ENCODE measurements at places on chromosomes 6 and 20.

DNA sequence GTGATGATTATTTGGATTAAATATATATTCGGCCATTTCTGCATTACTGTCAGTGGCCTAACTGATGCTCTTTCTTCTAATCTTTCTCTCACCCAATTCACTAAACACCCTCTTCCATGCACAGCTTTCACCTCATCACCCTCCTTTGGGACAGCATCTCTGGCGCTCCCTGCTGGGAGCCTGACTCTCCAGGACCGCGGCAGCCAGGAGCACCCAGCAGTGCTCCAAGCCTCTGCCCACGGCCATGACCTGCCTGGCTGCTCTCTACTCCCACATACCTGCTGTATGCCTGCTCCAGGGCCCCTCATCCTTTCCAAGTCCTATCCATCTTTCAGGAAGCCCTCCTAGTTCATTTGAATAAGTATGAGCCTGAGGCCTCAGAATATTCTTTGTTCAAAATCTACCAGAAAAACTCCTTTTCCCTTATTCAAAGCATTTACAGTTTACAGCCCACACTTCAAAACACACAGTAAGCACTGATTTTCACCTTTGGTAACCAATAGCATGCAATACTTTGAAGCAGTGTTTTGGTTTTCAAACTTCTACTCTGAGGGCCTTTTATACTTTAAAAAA, 15.2 kb downstream of the CTCFL start:
- no peak for DNase-seq

- DNase-seq: peak; percentile 79
These were observed 71.4 kb upstream of the TULP1 start for GRCh38 chr6:35583893-35584688.

GRCh38 chr6:54772610-54773009, 74.0 kb upstream of the FAM83B start:
- no peak for DNase-seq

- DNase-seq: peak; percentile 78
These were observed 80.3 kb upstream of the CCDC28A start for GRCh38 chr6:138692978-138693909.

- peak; percentile 53 for DNase-seq
These were observed 567 bp downstream of the HS3ST5 start for GRCh38 chr6:114342086-114342825.

DNA sequence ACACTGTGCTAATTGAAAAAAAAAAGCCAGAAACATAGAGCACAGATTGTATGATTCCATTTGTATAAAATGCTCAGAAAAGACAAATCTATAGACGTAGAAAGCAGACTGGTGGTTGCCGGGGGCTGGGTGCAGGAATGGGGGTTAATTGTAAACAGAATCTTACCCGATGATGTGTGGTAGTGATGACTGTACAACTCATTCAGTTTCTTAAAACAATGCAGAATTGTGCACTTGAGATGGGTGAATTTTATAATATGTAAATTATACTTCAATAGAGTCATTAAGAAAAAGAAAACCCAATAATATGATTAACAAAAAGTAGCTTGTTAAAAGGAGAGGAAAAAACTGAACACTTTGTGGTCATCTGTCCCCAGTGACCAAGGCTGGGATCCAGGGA, 3.7 kb upstream of the MYLK4 start:
- no peak for DNase-seq

DNA sequence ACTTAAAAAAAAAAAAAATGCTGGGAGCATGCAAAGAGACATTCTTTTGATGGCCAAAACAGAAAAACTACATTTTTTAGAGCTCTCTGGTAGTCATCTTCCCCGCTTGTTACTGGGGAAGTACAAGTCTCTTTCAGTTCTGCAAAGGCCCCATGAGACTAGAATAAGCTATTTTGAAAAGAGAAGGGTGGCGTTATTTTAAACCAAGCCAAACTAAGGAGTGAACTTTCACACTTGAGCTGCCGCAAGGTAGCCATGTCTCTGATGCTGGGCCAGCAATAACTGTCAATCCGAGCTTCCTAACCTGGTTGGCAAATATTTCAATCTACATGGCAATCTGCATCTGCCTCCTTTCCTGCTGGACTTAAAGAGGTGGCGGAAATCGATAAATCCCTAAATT, 96.7 kb downstream of the L3MBTL3 start:
- no peak for DNase-seq

DNA sequence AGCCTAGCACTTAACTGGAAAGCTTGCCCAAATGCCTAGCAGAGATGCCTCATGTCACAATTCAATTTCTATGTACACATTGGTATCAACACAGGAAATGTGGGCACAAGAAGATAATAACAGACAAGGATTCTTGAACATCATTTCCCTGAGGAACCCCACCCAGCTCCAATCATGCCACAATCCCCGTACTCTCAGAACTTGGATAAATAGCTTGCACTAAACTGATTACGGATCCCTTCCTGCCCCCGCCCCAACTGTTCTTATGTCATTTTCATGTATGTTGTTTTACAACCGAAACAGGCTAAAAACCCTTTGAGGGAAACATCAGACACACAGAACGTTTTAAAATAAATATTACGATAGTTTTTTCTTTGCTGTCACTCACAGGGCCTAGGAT, 87.1 kb downstream of the BACH2 start:
- no peak for DNase-seq

GRCh38 chr20:45917790-45918141, 5.8 kb upstream of the PLTP start:
- no peak for DNase-seq

DNA sequence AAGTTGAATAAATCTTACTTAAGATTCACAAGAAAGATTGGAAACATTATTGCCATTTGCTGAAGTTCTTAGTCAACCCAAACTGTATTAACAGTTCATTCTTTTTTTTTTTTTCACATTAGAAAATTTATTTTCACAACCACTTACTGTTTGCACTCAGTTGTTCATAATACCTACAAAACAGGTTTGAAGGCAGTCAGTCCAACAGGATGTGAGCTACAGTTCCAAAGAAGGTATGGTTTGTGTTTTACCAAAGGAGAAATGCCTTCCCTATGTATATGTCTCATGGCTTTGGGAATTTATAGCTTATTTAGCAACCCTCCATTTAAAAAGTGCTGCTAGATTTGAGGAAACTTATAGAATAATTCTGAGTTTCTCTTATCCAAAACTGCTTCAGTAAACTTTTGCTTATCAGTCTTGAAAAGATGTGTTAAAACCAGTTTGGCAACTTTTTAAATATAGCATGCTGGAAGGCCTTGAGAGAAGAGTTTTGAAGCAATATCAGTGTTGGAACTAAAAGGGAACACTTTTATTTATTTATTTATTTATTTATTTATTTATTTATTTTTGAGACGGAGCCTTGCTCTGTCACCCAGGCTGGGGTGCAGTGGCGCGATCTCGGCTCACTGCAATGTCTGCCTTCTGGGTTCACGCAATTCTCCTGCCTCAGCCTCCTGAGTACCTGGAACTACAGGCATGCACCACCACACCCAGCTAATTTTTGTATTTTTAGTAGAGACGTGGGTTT, 46.8 kb upstream of the RREB1 start:
- no peak for DNase-seq

DNA sequence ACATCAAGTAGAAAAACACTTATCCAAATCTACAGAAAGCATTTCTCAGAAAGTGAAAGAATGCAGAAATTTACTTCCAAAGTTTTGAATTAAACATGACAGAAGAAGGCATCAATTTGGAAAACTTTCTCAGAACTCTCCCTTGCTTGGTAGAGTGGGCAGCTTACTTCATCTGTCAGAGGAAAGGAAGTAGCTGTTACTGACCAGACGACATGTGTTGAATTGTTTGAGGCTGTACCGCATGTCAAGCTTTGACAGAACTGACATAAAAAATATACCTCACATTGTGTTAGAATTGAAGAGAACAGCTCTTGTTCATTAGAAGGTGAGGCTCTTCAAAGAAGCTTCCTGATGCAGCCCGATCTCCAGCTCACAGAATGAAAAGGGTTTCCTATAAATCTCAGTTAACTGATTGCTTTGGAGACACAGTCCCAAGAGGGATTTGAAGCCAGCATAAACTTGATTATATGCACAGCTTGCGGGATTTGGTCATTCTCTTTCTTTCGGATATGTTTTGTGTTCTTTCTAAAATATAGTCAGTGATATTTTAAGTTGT, 190.7 kb downstream of the PLCB1 start:
- no peak for DNase-seq

DNA sequence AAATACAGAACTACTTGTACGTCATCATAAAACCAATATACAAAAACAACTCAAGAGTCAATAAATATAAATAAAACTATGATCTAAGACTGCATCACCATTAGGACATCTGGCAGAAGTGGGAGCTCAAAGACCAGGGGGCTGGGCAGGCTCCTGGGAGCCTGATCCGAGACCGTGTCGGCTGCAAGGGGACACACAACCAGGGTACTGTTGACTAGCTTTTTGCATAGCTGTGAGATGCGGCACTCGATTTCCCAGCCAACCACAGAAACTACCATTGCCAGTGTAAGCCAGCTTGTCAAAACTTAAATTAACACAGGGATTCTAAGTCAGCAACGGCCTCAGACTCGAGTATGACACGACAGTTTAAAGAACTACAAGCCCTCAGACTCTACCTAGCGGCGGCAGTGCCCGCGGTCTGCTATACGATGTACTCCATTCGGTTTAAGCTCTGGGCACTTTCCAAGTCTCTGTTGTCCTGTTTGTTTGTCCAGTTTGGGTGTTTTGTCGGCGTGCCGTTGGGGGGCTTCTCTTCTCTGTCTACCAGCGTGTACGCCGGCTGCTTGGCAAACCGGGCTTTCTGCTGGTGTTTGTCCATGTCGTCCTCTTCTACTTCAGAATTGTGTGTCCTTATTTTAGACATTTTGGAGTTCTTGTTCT, 34.6 kb downstream of the JAG1 start:
- DNase-seq: no peak

DNA sequence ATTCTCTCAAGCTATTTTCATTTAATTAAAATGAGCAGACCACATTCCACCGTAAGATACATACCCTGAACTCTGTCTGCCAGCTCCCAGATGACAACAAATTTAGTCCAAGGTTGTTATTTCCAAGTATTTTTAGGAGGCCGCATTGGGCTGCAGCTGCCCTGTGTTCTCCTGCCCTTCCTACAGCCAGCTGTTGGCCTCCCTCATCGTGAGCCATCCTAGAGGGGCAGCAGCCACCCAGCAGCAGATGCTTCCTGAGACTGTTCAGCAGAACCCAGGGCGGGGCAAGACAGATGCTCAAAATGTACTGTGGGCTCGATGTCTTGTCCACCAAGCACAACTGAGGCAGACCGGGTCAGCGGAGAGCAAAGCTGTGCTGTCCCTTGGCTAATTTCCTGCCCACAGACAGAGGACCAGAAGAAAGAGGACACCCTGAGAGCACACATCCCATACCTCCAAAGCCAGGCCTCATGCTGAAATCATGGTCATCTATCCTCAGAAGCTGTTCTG, 16.4 kb downstream of the GABRR1 start:
- DNase-seq: no peak

GRCh38 chr20:433300-433975, 25.3 kb downstream of the RBCK1 start:
- no peak for DNase-seq

DNA sequence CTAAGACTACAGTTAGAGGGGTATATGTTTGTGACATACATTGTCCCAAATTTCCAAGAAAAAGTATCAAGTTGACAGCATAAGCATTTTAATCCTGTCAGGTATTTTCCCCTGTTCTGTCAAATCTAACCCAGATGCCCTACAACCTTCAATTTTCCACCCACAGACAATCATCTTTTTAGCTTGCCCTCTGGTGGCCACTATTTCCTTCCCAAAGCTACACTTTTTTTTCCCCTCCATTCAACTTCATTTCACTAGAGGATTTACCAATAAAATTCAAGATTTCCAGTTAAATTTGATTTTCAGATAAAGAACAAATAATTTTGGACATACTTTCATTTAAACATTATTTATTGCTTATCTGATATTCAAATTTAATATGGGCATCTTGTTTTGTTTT, 286.6 kb downstream of the TENT5A start:
- no peak for DNase-seq

- DNase-seq: peak; percentile 71
These were observed 16.6 kb upstream of the CCDC167 start for GRCh38 chr6:37516076-37516919.

GRCh38 chr6:95978230-95978629, 37.5 kb upstream of the FUT9 start:
- no peak for DNase-seq

- DNase-seq: no peak
These were observed 36.0 kb downstream of the KIZ start for GRCh38 chr20:21161926-21162325.

DNA sequence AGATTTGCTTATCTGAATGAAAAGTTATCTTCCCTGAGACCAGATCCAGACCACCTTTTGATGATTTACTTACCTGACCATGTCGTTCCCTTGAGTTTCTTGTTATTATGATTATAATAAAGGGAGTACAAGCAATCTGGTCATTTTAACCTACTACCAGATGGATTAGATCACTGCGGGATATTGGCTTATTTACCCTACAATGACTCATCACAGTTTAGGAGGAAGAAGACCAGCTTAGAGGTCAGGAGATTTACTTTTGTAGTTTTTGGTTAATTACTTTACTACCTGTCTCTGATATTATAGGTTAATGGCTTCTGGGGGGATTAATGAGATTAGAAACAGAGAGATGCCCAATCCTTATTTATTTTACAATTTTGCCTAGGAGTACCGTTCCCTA, 10.7 kb downstream of the PKIB start:
- DNase-seq: no peak

DNA sequence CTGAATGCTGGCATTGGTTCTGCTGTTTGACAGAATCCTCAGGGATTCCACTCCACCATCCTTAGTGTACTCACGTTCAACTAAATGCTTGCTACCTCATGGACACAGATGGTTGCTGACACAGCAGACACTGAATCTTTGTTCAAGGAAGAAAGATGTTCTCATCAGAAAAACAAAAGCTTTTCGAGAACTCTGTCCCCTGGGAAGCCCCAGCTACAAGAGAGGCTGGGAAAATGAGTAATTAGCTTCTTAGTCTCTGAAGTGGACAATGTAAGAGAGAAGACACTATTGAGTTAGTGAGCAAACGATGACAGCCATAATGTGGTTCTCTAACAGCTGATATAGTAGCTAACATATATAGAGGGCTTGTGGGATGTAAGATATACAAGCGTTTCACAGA, 30.9 kb upstream of the ENPP5 start:
- no peak for DNase-seq

DNA sequence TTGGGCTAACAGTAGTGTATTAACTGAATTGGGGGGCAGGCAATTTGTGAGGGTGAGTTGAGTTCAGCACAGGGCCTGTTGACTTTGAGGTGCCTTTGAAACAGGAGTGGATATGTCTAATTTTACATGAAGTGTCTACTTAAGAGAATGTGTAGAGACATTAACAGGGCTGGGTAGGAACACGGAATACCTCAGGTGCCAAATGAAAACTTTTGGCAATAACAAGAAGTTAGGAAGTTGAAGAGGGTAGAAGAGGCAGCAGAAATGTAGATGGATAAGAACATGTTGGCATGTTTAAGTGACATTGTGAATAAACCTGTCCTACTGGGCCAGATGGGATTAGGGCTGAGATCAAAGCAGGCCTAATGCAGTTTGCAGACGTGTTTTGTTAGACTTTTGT, 117.0 kb downstream of the SLC16A10 start:
- DNase-seq: no peak
